Glomerular endothelial cell (primary cell): ENCODE measurements at places on chromosomes 3 and 15. TPM values are rescaled to one million over a fixed set of nuclear protein-coding genes. Genes with fewer than 3 reads are reported as not detected.

GRCh38 chr15:91944331-91944730 is 90.8 kb downstream of the SLCO3A1 start:
- no peak for DNase-seq

Gene C3orf85
- total RNA-seq: not detected in 2 replicates

DNA sequence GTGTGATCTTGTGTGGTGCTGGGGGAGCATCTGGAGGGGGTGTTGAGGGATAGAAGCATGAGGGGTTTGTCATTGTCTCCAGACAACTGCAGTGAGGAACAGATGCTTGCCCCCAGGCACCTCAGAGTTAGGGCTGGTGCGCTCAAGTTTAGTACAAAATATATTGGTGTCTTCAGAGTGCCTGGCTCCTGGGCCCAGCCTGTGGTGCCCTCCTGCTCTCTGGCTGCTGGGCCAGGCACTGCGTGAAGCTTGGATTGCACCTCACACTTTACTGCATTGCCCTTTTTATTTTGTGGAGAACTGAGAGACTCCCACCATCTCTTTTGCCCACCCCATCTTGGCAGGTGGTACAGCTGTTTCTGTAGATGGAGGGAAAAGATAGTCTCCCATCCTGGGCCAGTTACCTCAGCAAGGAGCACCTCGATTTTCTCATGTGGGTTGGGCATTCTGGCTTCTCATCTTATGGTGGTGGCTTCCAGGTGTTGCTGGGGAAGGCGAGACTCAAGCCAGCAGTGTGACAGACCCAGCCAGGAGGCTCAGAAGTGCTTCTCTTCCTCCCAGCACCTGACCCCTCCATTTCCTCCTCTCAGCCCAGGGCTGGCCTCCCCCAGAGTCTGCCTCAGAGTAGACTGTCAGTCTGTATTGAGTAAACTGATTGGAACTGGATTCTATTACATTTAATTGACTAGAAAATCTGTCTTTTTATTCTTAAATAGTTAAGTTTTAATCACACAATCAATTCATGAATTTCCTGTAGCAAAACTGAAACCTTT is 140.5 kb downstream of the DNAJB8 start:
- DNase-seq: no peak

DNA sequence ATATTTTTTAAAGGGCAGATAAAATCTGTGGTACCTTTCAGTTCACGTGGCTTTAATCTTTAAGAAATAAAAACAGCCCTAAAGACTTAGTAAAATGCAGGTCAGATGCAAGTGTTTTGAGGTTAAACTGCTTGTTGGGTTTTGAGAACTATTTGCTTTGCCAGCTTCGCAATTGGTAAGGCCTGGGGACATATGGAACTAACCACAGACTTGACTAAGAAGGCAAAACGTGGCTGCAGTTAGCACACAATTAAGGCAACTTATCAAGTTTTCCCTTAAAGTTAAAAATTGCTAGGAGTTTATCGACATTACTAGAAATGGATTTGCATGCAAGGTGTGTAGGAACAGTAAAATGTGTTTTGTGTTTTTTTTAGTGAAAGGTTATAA is 206.9 kb downstream of the ZNF385D start:
- DNase-seq: no peak

Gene AHSG
- total RNA-seq: not detected in 2 replicates

Gene PIERCE2
- total RNA-seq: 0.29 and 2.0 TPM in 2 replicates

DNA sequence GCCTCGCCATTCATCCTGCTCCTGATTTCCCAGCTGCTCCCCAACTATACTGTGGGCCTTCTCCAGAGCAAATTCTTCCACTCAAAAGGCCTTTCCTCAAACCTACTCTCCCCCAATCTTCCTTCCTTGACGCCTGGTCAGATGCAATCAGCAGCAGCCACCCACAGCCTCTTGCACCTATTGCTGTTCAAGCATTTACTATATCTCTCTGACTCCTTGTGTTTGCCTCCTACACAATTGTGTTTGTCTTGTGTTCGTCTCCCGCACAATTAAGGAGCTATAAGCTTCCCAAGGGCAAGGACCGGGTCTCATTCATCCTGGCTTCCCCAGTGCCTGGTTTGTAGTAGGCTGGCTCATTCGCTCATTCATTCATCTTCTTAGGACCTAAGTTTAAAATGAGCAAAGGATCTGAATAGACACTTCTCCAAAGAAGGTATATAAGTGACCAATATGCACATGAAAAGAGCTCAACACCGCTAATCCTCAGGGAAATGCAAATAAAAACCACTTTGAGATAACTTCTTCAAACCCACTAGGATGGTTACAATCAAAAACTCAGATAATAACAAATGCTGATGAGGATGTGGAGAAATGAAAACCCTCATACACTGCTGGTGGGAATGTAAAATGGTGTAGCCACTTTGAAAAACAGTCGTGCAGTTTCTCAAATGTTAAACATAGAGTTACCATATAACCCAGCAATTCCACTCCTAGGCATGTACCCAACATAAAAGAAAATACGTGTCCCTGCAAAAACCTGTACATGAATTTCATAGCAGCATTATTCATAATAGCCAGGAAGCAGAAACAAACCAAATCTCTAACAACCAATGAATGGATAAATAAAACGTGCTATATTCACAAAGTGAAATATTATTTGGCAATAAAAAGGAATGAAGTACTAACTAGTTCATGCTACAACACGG is 31.0 kb downstream of the MEGF11 start:
- DNase-seq: no peak

DNA sequence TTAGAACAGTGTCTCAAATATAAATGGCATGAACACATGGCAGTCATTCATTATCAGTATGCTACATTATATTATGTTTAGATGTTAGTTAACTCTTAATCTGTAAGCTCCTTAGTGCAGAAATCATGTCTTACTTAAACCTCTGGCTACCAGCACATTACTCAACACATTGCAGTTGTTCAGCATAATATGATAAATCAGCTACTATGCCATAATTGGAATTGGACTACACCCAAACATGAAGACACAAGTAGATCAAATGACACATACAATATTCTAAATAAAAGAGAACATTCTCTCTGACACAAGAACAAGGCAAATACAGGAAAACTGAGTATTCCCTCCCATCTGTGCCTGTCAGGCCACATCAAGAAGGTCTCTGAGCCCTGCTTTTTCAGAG is 116.1 kb downstream of the PCCB start:
- no peak for DNase-seq

DNA sequence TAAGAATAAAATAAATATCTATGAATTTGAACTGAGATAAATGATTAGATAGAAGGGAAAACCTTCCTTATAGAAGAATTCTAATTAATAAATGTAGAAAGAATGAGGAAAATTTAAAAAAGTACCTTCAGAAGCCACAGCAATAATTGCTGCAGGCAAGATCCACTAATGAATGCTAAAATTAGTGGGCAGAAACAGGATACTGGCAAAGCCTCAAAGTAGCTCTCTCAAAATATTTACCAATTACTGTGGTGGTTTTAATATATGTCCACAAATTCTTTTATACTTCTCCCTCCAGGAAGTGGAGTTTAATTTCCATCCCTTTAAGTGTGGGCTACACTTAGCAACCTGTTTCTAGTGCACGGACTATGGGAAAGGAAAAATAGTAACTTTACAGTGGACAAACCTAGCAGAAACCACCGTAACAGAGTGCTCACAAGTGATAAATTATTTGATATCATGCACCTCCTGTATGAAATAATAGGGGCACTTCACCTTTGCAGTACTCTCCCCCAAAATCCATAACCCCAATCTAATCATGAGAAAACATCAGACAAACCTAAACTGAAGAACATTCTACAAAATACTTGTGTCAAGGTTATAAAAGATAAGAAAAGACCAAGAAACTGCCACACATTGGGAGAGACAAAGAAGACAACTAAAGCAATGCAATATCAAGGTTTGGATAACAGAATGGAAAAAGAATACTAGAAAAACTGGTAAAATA is 6.8 kb downstream of the PEAK1 start:
- DNase-seq: no peak

DNA sequence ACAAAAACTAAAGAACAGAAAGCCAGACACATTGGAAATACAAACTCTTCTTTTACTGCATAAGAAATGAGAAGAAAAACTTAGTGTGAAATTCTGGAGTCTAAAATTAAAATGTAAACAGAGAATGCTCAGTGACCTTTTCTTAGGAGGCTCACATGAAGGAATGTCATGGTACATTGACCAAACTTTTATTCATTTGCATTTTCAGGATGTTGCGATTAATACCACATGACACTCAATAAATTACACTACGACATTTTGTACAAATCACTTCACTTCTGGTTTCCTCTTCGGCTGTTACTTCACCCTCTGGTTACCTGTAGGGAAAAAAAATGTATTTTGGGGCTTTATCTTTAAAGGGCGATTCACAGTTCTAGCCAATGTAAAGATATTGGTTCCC is 56.4 kb upstream of the ACTC1 start:
- DNase-seq: no peak

DNA sequence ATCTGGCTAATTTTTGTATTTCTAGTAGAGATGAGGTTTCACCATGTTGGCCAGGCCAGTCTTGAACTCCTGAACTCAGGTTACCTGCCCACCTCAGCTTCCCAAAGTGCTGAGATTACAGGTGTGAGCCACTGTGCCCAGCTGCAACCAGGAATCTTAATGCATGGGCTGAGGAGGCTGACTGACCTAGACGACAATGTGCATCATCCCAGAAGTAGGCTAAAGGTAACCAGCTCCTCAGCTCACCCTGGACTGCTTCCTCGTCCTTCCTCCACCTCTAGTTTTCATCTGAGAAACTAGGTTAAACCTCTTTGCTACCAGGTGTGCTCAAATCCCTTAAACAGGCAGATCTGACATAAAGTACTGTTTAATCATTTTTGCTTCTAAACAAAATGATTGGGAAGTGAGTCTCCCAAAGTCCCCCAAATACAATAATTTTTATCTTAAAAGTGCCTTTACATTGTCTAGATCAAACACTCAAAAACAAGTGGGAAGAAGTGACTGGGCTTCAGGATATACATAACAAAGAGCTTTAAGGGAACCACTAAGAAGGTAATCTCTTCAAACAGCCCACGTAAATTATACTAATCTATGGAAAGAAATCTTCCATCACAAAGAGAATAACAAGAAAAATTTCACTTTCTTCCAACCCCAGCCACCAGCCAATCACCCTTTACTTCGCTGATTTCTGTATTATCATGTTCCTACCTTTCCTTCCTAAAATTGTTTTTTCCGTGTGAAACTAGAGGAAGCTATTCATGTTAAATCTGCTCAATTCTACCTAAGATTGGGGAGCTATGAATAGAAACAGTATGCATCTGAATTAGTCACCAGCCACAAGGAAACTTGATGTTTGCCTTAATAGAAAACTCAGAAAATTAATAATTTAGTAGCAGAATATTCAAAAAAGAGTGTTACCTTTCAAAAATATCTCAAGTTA is 34.7 kb downstream of the IGF2BP2 start:
- DNase-seq: no peak

DNA sequence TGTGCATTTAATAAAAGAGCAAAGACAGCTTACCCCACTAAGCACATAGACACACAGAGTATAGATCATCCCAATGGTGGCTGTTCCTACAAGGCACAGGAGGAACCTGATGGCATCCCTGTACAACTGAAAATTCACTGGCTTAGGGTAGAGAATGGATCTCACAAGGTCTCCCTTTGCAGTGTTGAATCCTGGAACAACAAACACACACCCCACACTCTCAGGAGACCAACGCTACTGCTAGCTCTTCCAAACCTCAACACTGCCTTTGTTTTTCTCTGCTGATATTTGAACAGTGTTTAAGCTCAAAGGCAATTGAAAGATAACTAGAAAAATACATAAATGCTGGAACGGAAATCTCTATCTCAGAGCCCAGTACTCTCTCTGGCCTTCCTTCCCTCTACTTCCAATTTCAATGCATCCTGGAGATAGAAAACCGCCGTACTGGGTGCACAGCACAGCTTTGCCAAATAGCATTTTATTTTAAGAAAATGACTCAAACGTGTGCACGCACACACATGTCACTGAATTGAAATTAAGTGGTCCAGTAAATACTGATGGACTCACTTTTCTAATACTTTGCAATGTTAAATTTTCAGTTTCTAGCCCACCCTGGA is 87.5 kb upstream of the ATP13A5 start:
- DNase-seq: no peak

GRCh38 chr3:130979117-130979516 is 47.5 kb downstream of the ASTE1 start:
- DNase-seq: no peak

- DNase-seq: no peak
Observed at GRCh38 chr3:25855266-25855784, 65.4 kb downstream of the OXSM start.
